PC-3 (cell line): ENCODE measurements at places on chromosomes 13 and 19. TPM values are rescaled to one million over a fixed set of nuclear protein-coding genes. Genes with fewer than 3 reads are reported as not detected.

- peaks cover 7% of the 10 kb centered on the region; the same call in 1 of the 2 replicates for H3K36me3 ChIP-seq
- H3K4me1 ChIP-seq, result no peaks in the 10 kb centered on the region
- no peak for DNase-seq
- no peak overlapping the region for H3K4me3 ChIP-seq
Observed at GRCh38 chr19:7645163-7645562, 8.3 kb downstream of the STXBP2 start.

DNA sequence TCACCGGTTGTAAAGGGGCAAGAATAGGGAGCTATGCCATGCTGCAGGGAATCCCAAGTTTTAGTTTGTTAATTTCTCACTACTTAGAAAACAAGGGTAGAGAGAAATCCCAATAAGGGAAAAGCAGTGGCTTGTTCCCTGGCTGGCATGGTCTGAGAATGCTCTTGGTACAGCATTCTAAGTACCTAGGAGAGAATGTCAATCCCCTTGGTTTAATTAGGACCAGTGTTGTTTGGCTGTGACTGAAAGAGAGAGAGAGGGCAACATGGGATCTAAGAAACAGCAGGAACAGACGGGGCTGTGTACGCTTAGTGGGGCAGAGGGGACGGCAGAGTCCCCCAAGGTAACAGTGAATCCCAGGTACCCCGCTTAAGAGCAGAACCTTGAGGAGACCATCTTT, 228.8 kb downstream of the PCDH9 start:
- H3K4me3 ChIP-seq, result no peak overlapping the region
- no peaks in the 10 kb centered on the region for H3K4me1 ChIP-seq
- no peaks in the 10 kb centered on the region for H3K36me3 ChIP-seq
- no peaks in the 10 kb centered on the region for H3K27me3 ChIP-seq

DNA sequence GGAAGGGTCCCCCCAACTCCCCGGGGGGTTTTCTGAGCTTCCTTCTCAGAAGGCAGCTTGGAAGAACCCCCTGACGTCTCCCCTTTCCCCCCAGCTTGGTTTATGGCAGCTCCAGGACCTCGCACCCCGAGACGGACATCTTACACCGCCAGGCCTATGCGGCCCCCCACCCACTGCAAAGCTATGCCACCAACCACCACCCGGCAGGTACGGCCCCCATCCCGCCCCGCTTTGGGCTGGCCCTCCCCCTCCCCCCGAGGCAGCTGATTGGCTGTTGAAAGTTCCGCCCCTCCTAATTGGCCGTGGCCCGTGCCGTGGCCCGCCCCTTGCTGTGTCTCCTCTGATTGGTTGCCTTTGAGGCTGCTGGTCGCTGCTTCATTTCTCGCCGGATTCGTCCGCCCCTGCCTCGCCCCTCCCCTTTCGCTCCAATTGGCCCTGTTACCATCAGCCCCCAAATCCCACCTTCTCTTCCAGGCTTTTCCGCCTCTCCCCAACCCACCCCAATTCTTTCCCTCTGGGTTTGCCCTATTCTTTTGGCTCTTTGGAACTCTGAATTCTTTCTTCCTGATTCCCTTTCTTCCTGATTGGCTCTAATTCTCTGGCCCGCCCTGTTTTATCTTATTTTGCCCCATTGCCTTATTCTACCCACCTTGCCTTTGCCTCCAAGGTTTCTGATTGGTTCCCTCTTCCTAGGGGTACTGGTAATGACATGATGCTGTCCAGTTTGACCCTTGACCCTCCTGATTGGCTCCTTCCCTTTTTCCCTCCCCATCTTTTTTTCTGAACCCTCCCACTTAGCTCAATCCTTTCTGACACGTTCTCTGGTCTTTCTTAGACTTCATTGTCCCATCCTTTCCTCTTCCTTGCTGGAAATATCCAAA, 2.5 kb downstream of the PRR12 start:
- H3K4me1 ChIP-seq, result peaks cover 7% of the 10 kb centered on the region; the same call in 1 of the 2 replicates
- peaks cover 30% of the 10 kb centered on the region for H3K36me3 ChIP-seq

DNA sequence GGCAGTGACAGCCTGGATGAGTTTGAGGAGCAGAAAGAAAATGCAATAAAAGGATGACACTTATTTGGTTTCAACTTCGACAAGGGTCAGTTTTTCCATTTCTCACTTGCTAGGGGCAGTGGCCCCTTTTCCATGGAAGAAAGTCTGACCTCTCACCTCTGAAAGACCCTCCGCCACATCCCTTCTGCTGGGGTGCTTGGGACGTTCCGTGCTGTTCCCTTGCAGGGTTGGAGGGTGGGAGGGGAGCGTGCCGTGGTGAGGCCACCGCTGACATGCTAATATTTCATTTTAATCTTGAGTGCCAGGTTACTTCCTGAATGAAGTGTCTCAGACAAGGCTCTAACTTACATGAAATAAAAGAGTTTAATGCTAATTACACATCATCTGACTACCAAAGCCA, 5.2 kb upstream of the ZNF536 start:
- no peak overlapping the region for H3K4me3 ChIP-seq
- H3K36me3 ChIP-seq, result no peaks in the 10 kb centered on the region
- H3K4me1 ChIP-seq, result no peaks in the 10 kb centered on the region
- H3K27ac ChIP-seq, result no peak overlapping the region
- peaks cover 8% of the 10 kb centered on the region; the same call in 1 of the 2 replicates for H3K27me3 ChIP-seq

DNA sequence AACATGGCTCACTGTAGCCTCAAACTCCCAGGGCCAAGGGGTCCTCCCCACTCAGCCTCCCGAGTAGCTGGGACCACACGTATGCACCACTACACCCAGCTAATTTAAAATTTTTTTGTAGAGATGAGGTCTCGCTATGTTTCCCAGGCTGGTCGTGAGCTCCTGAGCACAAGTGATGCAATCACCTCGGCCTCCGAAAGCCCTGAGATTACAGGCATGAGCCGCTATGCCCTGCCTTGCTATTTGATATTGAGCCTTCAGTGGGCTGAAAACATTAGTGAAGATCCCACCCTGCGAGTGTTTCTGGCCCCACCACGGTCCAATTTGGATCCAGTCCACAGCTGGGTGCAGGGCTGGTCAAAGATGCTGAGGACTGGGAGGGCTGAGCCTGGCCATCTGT, 65.9 kb downstream of the TRPM4 start:
- no peak overlapping the region for H3K4me3 ChIP-seq
- H3K36me3 ChIP-seq, result no peaks in the 10 kb centered on the region
- no peaks in the 10 kb centered on the region for H3K27me3 ChIP-seq
- DNase-seq, result no peak

GRCh38 chr19:40689339-40690049, 957 bp downstream of the NUMBL start:
- H3K27ac ChIP-seq, result no peak overlapping the region
- peak; percentile 7 for DNase-seq
- H3K36me3 ChIP-seq, result no peaks in the 10 kb centered on the region
- peaks cover 24% of the 10 kb centered on the region for H3K4me1 ChIP-seq
- H3K27me3 ChIP-seq, result no peaks in the 10 kb centered on the region

DNA sequence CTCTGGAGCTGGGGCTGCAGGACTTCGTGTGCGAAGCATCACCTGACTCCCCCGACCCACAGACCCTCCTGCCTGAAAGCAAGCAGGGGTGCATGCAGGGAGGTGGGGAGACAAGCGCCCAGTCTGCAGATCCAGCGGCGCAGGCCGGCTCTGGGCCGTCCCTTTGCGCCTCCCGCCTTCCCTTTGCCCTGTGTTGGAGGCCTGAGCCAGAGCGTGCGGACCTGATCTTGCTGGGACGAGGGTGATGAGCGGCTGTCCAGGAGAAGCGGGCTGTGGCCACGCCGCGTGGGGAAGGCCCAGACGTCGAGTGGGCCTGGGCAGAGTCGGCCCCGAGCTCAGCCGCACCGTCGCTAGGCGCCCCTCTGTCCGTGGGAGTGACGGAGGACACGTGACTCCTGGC, 5.3 kb upstream of the GRTP1 start:
- H3K27ac ChIP-seq, result no peak overlapping the region
- H3K36me3 ChIP-seq, result no peaks in the 10 kb centered on the region
- no peaks in the 10 kb centered on the region for H3K4me1 ChIP-seq
- DNase-seq, result no peak
- no peak overlapping the region for H3K4me3 ChIP-seq
- H3K27me3 ChIP-seq, result no peaks in the 10 kb centered on the region

DNA sequence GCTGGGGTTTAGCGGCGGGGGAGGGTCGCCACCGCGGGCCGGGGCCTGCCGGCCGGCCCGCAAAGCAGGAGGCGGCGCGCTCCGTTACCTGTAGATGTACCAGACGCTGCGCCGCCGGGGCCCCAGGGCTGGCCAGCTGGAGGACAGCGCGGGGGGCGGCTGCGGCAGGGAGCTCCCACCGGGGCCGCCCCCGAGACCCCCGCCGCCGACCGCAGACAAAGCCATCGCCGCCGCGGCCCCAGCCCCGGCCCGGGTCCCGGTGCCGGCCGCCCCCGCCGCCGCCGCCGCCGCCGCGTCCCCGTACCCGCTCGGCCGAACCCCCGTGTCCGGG, 24.8 kb downstream of the SHANK1 start:
- no peaks in the 10 kb centered on the region for H3K4me1 ChIP-seq
- peaks cover 50% of the 10 kb centered on the region for H3K27me3 ChIP-seq
- H3K4me3 ChIP-seq, result no peak overlapping the region
- H3K27ac ChIP-seq, result no peak overlapping the region

DNA sequence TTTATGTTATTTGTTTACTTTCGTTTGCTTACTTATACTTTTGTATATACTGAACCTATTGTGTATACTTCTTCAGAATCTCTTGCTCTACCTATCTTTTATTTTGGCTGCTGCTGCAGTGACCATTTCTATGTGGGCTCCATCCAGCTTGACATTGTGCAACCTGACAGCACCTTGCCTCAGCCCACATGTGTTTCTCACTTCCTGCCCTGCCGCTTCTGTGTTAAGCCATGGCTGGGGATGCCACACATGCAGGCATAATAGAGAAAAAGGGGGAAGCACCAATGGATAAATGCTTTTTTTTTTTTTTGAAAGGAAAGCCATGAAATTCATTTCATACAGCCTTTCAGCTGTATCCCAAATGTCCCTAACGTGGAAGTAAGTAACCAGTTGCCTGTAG, 147.6 kb downstream of the RBM26 start:
- no peaks in the 10 kb centered on the region for H3K4me1 ChIP-seq
- H3K4me3 ChIP-seq, result no peak overlapping the region
- no peaks in the 10 kb centered on the region for H3K36me3 ChIP-seq
- H3K27me3 ChIP-seq, result peaks cover 55% of the 10 kb centered on the region; the same call in 1 of the 2 replicates

DNA sequence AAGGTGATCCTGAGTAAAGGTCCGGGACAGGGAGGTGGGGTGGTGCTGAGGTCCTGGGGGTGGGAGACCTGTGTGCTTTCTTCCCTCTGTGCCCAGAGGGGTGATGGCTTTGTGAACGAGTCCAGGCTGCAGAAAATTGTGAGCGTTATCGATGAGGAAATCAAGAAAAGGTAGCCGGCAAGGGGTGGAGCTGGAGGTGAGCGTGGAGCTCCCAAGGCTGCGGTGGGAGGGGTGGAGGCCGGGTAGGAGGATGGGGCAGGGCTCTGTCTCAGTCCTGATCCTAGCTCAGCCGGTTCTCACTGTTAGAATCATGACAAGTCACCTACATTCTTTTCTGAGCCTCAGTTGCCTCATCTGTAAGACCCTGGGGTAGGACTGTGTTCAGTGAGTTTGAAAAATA, 4.0 kb downstream of the SELENOV start:
- no peak for DNase-seq
- peaks cover 5% of the 10 kb centered on the region; the same call in 1 of the 2 replicates for H3K27me3 ChIP-seq
- H3K27ac ChIP-seq, result no peak overlapping the region
- H3K36me3 ChIP-seq, result no peaks in the 10 kb centered on the region
- H3K4me1 ChIP-seq, result no peaks in the 10 kb centered on the region

- no peaks in the 10 kb centered on the region for H3K4me1 ChIP-seq
- no peaks in the 10 kb centered on the region for H3K27me3 ChIP-seq
- no peak for DNase-seq
- no peak overlapping the region for H3K27ac ChIP-seq
- no peaks in the 10 kb centered on the region for H3K36me3 ChIP-seq
Observed at GRCh38 chr13:35594096-35594495, 117.6 kb upstream of the MAB21L1 start.

DNA sequence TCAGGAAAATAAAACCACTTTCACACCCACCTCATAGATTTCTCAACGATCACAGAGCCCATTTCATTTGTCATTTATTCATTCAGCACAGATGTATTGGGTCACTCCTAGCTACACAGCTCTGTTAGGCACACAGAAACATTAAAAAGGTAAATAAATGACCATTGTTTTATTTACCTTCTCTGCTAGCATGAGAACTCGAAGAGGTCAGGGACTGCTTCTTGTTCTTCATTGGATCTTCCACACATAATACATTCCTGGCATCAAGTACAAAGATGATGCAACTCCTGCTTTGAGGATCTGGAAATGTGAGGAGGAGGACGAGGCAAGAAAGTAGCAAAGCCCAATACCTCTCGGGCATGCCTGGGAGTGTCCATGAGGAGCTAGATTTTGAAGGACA, 168.1 kb downstream of the RBM26 start:
- no peaks in the 10 kb centered on the region for H3K4me1 ChIP-seq
- H3K36me3 ChIP-seq, result no peaks in the 10 kb centered on the region
- peaks cover 17% of the 10 kb centered on the region for H3K27me3 ChIP-seq
- no peak overlapping the region for H3K27ac ChIP-seq

- H3K27me3 ChIP-seq, result no peaks in the 10 kb centered on the region
- H3K36me3 ChIP-seq, result no peaks in the 10 kb centered on the region; the same call in 1 of the 2 replicates
- no peaks in the 10 kb centered on the region for H3K4me1 ChIP-seq
- DNase-seq, result no peak
Observed at GRCh38 chr13:112854321-112854720, 114.7 kb upstream of the MCF2L start.

DNA sequence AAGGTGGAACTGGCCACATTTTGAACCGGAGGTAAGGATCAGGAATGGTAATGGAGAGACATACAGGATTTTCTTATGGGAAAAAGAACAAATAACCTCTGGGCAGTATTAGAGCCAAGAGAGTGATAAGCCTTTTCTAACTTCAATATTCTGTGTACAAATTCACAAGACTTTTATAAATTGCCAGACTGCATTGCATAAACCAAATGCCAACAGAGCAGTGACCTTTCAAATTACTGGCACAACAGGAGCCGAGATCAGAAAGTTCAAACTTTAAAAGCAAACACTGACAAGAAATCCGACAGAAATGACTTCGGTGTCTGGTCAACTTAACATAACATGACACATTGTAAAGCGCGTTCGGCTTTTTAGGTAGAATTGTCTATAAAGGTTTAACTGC, 737.1 kb downstream of the GPC5 start:
- no peak overlapping the region for H3K4me3 ChIP-seq
- no peaks in the 10 kb centered on the region for H3K36me3 ChIP-seq
- H3K27me3 ChIP-seq, result no peaks in the 10 kb centered on the region
- DNase-seq, result no peak
- no peak overlapping the region for H3K27ac ChIP-seq

GRCh38 chr19:54155694-54156093, 3.8 kb downstream of the LENG1 start:
- H3K27me3 ChIP-seq, result no peaks in the 10 kb centered on the region
- no peak overlapping the region for H3K27ac ChIP-seq
- H3K36me3 ChIP-seq, result peaks cover 48% of the 10 kb centered on the region
- H3K4me3 ChIP-seq, result no peak overlapping the region
- DNase-seq, result no peak

- H3K4me3 ChIP-seq, result no peak overlapping the region
- no peaks in the 10 kb centered on the region for H3K36me3 ChIP-seq
- no peak for DNase-seq
- peaks cover 5% of the 10 kb centered on the region for H3K4me1 ChIP-seq
- H3K27ac ChIP-seq, result no peak overlapping the region
Observed at GRCh38 chr13:112905619-112905989, 63.4 kb upstream of the MCF2L start.

The SULT2B1 gene
- total RNA-seq, result 4.8 and 6.7 TPM in 2 replicates

The TLE6 gene
- total RNA-seq, result 1.9 and 4.1 TPM in 2 replicates

The PSG7 gene
- total RNA-seq, result not detected in 2 replicates

The TEX26 gene
- total RNA-seq, result not detected in 2 replicates

The TNNI3 gene
- total RNA-seq, result 32.4 and 40.1 TPM in 2 replicates

The FCER2 gene
- not detected in 2 replicates for total RNA-seq

The NLRP7 gene
- total RNA-seq, result not detected in 2 replicates

The CBY2 gene
- not detected in 2 replicates for total RNA-seq

The ELAVL3 gene
- not detected in 2 replicates for total RNA-seq

The FFAR1 gene
- not detected in 2 replicates for total RNA-seq

The CAPS gene
- 255 and 280 TPM in 2 replicates for total RNA-seq

The HS6ST3 gene
- total RNA-seq, result 0.06 and 0.11 TPM in 2 replicates

The ZNF813 gene
- total RNA-seq, result 3.5 and 4.4 TPM in 2 replicates
